ENCODE measurements at places on chromosomes 11 and 22.

DNA sequence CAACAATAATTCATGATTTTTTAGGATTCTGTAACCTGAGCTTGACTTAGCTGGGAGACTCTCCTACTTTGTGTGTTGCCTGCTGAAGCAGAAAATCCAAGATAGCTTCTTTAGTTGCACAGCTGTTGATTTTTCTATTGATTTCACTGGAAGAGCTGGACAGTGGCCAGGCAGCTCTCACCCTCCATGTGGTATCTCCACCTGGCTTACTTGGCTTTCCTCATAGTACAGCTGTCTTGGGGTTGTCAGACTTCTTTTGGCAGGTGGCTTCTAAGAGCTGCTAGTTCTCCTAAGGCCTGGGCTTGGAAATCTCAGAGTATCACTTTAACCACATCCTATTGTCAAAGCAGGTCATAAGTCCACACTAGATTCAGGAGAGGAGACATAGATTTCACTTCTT, 130.8 kb upstream of the SPON1 start:
- no peak for DNase-seq

DNA sequence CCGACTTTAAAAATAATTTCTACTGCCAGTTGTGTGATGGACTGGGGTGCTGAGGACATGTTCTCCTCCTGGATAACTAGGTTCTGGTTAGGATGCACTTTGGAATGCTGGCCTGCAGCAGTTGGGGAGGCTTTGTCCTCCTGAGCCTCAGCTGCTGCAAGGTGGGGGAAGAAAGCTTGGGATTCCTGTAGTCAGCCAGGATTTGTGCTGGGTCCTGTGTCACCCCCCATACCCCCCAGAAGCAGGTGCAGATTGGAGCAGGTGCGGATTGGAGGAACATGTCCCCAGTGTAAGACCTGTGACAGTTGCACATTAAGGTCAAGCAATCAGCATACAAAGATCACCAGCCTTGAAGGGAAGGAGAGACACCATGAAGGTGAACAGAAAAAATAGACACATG, 51.1 kb downstream of the MED15 start:
- DNase-seq = no peak

- no peak for DNase-seq
Measured at GRCh38 chr11:116234989-116235568, 537.7 kb downstream of the BUD13 start.

DNA sequence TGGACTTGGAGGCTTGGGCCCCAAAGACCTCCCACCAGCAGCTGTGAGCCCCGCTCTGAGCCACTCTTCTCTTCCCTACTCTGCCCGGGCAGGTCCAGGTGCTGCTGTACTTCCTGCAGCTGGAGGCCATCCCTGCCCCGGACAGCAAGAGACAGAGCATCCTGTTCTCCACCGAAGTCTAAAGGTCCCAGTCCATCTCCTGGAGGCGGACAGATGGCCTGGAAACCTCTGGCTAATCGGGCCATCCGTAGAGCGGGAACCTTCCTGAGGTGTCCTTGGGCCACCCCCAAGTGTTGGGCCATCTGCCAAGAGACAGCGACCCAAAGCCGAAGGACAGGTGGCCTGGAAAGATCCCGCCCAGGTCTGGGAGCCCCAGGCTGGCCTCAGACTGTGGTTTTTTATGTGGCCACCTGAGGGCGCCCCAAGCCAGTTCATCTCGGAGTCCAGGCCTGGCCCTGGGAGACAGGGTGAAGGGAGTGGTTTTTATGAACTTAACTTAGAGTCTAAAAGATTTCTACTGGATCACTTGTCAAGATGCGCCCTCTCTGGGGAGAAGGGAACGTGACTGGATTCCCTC, 135.1 kb downstream of the BCR start:
- DNase-seq = peak; percentile 60

DNA sequence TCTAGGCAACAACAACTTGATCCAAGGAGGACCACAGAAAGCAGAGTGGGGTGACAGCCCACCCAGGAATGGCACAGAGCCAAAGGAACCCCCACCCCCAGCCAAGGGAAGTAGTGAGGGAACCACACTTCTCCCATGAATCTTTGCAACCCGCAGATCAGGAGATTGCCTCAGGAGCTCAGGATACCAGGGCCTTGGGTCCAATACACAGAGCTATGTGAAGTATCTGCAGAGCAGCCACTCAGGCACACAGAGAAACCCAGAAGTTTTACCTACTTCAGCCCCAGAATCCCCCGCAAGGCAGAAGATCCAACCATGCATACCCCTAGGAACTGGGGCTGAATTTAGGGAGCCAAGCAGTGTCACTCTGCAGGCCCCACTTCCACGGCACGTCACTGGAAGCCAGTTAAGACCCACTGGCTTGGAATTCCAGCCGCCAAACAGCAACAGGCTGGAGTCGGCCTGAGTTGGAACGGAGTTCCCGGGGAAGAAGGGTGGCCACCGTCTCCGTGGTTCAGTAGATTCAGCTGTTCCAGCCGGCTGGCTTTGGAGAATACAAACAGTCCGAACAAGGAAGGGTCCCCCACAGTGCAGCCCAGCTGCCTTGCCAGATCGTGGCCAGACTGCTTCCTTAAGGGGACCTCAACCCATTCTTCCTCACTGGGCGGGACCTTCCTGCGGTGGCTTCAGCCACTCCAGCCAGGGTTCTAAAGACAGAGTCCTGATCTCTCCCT, 174.1 kb downstream of the TTC28 start:
- no peak for DNase-seq

GRCh38 chr11:33064033-33064825, 24.9 kb downstream of the TCP11L1 start:
- no peak for DNase-seq

- no peak for DNase-seq
Measured at GRCh38 chr11:113163291-113164030, 150.9 kb upstream of the TTC12 start.
